ENCODE measurements at places on chromosomes 7 and 10.

DNA sequence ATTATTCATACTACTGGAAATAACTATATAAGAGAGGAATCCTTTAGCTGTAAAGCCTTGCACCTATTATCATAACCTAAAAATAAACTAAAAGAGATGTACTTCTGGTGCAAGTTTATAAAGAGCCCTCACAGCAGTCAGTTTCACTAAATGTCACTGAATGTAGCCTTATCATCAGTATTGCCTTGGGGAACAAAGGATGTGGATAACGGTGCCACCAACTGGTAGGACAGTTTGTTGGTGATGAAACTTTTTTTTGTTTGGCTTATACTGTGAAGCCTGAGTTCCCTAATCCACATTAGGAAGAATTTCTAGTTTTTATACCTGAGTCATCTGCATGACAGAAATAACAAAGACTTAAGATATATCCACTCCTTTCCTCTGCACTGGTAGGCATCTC, 117.9 kb upstream of the COL1A2 start:
- DNase-seq: peak; percentile 11

- DNase-seq: no peak
Observed at GRCh38 chr10:118484152-118484871, 111.1 kb downstream of the PRLHR start.

DNA sequence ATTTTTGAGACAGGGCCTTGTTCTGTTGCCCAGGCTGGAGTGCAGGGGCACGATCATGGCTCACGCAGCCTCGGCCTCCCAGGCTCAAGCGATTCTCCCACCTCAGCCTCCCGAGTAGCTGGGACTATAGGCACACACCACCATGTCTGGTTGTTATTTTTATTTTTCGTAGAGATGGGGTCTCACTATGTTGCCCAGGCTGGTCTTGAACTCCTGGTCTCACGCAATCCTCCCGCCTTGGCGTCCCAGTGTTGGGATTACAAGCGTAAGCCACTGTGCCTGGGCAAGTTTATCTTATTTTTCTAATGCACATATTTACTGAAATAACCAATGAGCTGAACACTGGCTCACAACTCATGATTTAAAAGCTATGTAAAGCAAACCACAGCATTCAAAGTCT, 61.9 kb downstream of the FAM171A1 start:
- DNase-seq: no peak

GRCh38 chr10:12547301-12547771, 198.0 kb downstream of the CAMK1D start:
- DNase-seq: no peak

DNA sequence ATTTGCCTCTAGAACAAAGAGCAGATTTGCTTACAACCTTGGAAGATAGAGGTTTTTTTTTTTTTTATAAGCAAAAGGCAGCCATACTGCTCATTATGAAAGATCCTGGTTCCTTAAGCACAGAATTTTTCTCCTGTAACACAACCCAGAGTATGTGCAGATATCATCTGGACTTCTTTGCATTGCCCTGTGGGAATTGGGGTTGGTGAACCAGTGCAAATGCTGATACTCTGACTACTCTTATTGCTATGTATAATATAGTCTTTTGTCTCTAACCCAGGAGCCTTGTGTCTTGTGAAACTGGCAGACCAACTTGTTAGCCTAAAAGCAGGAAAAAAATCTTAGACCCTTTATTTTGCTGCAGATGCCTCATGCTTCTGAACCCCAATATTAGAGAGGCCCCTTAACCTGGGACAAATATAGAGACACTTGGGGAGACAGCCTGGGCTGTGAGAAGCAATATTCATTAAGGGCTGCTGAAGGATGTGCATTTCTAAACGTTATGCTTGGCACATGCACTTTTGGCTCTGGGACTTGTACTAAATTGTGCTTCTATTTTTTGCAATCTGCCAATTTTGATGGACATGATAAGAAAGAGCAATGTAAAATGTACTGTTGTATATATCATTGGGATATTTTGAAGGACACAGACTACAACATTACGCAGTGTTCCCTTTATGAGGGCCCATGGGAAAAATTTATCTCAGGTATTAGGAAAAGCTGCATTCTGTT, 78.9 kb downstream of the ANLN start:
- DNase-seq: no peak

DNA sequence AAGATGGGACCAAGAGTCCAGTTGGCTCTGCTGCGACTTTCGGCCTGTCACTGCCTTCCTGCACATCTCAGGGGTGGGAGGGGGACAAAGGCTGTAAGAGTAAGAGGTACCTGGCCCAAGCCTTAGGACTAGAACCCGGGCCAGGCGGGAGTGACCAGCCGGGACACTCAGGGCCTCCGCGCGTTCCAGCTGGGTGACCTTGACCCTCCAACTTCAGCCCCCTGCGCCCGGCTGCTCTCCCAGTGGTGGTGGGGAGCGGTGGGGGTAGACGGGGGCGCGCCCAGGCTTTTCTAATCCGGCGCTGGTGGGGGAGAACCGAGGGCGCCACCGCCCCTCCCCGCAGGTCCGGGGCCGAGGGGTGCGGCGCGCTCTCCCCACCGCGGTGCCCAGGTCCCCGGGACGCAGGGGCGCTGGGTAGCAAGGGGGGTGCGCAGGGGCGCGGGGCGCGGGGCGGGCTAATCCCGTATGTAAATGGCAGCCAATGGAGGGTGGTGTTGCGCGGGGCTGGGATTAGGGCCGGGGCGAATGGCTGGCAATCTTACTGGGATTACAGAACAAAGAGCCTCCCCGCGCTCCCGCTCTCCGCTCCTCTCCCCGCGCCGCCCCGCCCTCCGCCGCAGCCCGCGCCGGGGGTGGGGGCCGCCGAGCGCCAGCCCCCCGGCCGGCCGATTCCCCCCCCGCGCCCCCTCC, at the start of gene GTF2IRD1:
Gene GTF2IRD1 (plus strand): TSS at position 585 of the 690 bp plus-strand sequence. CDS start 54,175 bp downstream, outside the sequence.
- peak; percentile 51 for DNase-seq

DNA sequence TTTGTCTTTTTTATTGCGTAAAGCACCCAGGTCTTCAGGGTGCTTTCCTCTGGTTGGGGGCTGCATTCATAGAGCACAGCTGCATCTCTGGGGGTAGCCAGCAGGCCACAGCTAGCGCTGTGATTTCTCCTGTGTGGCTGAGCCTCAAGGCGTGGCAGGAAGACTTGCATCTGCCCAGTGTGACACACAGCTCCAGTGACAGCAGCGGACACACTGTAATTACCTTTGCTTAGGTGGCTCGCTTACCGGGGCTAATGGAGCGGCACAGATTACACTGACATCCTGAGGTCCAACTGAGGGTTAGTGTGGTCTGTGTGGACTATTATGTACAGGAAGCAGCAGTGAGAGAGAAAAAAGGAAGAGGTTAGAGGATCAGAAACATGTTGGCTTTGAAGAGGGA, 27.1 kb downstream of the ABCB4 start:
- no peak for DNase-seq

DNA sequence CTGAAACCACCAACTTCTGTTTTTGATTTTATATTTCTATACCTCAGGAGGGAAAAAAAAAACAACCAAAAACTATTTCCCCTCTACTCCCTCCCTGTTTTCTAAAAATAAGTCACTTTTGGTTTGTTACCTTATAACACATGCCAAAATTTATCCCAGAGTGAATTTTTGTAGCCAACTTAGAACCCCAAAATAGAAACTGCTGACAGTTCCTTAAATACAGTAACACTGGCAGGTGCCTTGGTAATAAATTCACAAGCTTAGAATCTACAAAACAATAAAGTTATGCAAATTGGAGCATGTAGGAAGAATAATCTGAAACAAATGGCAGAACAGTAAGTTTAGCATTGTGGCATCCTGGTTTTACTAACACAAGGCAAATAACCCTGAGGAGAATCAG, 165.0 kb upstream of the HDAC9 start:
- no peak for DNase-seq

GRCh38 chr7:122082160-122082559, 61.9 kb downstream of the AASS start:
- DNase-seq: no peak

DNA sequence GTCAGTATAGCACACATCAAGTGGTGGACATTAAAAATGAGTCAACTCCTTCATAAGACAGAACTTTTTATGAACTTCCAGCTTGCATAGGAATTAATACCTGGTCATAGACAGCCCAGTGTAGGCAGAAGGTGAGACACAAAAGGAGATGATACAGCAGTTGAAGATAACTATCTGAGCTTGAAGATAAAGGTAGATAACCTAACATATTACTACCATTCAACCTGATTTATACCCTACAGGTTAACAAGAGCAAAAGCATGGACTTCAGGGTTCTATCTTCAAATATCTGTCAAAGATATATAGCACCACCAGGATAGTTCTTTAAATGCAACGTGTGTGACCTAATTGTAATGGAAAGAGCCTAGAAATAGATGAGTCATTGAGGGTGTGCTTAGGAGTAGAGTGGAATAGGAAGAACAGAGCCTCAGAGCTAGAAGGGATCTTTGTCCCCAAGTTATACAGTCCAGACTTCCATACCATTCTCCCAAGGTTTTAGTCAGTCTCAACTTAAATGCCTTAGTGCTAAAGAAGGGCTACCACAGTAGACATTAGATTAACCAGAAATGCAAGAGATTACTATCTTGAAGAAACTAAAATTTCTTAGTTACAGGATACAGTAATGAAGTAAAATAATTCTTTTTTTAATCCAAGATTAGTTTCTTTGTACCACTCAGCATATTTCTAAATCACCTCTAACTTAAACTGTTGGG, 9.2 kb downstream of the ZNF800 start:
- no peak for DNase-seq

DNA sequence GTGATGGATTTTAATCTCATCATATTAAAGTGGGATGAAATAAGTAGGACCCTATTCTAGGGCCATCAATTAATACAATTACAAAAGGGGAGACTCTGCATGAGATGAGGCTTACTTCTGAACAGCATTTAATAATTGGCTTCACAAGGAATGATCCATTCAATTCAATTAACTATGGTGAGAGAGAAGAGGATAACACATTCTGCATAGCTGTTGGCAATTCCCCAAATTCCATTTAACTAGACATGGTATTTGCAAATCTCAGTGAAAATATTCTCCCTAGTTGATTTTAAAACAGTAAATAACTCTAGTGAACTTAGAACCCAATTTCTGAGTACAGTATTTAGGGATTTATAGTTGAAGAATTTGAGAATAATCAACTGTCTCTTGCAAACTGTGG, 145.3 kb downstream of the NOC3L start:
- DNase-seq: no peak

DNA sequence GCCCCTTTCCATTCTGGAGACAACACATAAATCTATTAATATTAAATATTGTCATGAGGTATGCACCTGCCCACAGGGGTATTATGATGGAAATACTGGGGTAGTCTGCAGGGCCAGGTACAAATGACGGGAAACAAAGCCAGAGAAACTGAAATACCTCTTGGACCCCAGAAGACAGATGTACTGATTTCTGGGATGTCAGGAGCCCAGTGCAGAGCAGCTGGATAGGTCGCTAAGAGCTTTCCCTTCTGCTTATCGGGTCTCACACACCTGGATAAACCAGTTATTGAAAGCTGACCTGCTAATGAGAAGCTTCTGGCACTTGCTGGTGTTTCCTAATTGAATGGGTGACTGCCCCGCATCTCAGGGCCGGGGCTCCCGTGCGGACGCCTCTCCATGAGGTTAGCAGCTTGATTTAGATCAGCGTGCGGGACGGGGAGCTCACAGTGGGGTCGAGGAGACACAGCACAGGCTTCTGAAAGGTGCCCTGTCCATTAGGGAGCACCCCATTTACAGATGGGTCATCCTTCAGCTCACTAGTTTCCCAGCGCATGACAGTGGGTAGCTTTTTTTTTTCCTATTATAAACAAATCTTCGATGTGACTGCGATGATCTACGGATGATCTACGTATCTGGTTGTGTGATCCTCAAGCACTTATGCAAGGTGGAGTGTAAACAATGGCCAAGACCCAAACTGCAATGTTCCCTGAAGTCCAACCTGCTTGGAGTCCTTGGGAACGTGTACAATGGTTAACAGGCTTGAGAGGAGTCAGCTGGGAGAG, 1.5 kb upstream of the INSIG1 start:
- no peak for DNase-seq

- no peak for DNase-seq
Observed at GRCh38 chr10:67788028-67788886, 49.7 kb downstream of the DNAJC12 start.

DNA sequence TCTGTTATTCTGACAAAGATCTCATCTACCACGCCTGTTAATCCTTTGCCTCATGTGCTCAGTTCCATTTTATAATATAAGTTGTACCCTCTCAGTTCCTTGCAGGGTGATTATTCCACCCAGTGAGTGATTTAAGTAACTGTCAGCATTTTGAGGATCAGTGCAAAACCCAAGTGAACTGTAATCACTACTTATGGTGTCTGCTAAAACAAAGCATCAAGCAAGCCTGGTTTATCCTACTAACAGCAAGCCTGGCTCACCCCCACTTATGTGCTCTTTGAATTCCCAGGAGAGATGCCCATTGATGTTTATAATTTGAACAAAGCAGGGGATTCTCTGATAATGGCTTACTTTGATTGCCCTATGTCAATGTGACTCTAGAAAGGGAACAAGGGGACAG, 186.8 kb upstream of the LRGUK start:
- DNase-seq: no peak

DNA sequence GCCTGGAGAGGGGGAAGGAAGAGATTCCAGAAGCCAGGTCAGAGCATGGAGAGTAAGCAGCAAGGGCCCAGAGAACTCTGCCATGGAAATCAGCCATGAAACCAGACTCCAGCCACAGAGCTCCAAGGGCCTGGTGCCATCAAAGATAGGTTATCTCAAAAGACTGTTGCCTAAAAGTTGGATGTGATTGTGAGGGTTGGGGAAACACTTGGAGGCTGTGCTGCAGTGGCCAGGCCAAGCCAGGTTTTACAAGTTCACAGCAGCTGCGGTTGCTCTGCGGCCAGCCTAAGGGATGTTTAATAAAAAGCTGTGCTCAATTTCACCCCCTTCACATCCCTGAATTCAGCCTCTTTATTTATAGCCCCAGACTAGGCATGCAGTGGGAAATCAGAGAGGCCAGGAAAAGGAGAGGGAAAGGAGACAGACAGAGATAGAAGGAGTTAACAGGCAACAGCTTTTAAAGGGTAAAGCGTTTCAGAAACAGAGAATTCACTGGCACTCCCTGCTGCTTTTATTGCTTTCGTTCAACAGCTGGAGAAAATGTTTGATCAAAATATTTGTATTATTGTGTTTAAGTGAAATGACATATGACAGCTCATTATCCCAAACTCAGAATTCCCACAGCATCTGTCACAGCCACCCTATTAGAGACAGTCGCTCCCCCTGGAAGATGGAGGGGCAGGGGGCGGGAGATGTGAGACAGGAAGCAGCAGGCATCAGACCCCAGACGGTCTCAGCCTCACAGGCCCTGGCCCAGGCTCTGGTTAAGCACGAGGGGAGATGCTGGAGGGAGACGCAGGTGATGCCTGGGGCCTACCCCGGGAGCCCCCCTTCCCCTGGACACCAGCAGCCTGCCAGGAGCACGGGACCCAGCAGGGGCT, 140.1 kb downstream of the GLI3 start:
- DNase-seq: no peak

GRCh38 chr7:49773218-49773935, at the start of gene VWC2:
VWC2 (plus strand) TSS chr7:49773638; CDS start chr7:49775436, 1,798 bp downstream.
- DNase-seq: no peak
